ENCODE measurements at places on chromosomes 2 and 18.

DNA sequence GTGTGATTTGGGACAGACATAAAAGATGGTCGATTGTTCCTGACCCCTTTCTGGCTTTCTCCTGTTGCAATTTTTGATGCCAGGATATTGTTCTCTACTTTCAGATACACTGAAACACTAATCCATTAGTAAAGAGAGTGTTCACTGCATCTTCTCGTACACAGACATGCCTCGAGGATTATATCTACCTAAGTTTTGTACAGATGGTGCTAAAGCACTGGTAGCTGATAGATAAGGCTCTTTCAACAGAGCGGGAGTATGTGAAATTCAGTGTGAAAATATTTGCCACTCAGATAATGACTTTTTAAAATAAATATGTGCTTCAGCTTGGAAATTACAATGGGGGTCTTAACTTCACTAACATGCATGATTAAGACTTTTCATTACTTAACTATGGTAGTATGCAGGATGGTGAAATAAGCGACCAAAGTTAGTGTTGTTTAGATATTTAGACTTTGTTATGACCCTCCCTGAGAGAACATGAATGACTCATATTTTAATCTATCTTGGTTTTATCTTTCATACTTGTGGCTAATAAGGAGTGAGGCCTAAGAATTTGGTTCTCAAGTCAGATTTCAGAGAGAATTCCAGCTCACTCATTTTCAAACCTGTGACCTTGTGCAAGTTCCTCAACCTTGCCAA is 474.9 kb downstream of the NRXN1 start:
- no peak for DNase-seq

DNA sequence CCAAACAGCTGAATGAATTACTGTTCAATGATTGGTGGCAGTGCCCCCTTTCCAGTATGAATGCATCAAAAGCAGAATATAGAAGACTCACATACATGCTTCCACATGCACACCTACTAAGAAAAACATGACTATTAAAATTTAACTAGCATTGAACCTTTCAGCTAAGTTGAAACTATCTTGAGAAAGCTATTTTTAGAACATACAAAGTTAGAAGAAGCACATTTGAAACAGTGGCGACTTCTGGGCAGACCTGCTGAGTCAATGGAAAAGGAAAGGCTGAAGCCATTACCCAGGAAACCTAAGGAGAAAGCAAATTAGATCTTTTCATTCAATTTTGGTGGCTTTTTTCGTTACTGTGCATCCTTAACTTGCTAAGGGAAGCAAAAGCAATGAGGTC is 55.9 kb downstream of the PLA2R1 start:
- no peak for DNase-seq

DNA sequence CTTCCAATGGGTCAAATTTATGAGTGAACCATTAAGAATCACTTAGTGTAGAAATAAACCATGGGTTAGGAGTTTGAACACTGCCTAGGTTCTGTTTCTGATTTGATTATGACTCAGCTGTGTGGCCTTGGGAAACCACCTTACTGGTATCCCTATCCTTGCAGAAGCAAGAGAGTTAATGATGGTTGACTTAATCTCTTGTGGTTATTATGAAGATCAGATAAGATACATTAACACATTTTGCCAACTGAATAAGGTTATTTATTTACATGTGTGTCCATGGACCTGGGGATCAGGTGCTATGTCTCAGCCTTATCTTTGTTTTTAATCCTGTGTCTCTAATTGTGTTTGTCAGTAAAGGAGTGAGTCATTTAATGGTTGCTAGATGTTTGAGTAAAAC is 5.4 kb upstream of the KCNJ13 start:
- no peak for DNase-seq

GRCh38 chr2:152395572-152395971 is 60.6 kb downstream of the FMNL2 start:
- DNase-seq: no peak

DNA sequence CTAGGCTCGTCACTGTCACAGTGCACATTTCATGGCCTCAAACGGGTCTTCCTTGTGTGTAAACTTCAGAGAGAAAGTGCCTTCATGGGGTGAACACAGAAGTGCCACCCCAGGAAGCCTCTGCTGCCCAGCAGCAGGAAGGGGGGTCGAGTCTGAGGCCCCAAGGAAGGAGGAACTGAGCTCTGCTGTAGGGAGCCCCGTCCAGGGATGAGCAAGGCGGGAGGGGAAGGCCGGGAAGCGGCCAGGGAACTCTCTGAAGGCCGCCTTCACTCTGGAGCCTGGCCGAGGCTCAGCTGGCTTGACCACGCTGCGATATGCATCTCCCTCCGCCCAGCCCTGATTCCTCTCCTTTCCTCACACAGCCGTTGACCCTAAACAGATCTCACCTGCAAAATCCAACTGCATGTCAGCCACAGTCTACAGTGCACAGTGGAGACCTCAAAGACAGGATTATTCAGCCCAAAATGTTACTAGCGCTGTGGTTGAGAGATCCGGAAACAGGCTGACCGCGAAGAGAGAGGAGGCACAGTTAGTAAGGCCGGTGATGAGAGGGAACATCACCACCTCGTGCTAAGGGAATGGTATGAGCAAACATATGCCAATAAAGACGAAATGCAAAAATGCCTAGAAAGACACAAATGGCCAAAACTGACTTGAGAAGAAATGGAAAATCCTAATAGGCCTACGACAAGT is 34.2 kb upstream of the CTDP1 start:
- DNase-seq: no peak

Measured in neural progenitor cell (in vitro differentiated cells).